Omental fat pad (tissue), 4 donors: ENCODE measurements at places on chromosomes 12 and 14.

DNA sequence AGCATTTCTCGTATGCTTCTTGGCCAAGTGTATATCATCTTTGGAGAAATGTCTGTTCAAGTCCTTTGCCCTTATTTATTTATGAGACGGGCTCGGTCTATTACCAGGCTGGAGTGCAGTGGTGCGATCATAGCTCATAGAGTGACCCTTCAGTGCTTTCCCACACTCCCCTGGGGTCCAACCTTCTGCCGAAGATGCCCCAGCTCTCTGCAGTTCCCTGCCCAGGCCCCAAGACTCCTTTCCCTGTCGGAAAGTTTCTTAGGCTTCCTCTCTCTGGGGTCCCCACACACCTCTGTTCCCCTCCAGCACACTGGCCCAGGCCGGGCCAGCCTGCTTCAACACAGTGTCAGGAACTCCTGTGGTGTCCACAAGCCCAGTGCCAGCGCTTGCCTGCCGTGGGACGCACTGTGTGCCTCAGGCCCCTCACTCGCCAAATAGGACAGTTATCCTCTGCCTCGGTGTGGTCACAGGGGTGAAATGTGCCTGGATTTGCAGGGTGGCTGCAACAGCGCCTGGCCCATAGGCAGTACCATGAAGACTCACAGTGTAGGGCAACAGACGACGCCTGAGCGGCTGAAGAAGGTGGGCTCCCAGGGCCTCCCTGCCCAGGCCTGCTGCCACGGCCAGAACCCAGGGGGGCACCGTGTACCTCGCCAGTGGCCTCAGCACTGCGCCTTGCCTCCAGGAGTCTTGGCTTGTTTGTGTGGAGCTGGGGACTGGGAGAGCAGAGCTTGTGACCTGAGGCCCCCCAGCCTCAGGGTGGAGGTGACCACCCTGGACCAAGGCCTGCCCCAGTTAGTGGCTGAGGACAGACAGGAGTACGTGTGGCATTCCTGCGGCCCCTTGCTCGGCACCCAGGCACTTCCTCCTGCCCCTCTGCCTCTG is 4.9 kb upstream of the ASPG start:
- DNase-seq, result no peak

GRCh38 chr12:64497484-64497883 is 45.6 kb downstream of the TBK1 start:
- no peak for DNase-seq

DNA sequence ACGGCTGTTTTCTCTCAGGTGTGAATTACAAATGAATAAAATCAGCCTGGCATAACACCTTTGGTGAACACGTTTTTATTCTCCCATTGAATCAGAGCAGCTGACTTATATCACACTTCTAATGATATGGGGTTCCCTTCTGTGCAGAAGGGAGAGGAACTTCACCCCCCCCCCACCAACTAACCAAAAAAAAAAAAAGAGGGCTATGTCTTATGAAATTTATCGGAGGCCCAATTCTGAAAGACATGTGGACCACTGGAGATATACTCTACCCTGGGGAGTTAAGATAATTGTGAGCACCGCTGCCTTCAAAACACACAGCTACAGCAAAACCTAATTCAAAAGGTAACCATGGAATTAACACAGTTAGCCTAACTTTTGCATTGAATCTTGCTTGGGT is 4.6 kb downstream of the BCL11B start:
- no peak for DNase-seq

DNA sequence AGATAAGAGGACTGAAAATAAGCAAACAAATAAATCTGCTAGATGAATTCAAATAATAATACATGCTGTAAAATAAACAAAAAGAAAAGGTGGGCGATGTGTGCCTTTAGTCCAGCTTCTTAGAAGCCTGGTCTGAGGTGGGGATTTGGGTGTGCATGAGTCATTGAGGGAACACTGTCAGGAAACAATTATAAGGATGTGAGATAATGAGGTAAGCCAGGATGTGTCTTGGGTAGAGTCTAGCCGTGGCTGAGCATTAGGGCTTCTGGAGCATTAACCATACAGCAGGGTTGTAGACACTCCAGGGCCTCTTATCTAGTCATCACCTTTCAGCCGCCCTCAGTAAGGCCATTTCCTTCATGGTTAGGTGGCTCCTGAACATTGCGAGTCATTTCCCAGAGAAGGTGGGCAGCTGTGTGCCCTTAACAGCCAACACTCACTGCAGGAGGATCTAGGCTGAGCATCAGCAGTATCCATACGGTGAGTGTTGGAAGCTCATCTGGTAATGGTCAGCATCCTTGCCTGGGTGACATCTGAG is 405.6 kb downstream of the GLT1D1 start:
- no peak for DNase-seq

- DNase-seq, result no peak
Observed at GRCh38 chr14:65703996-65704395, 291.5 kb downstream of the FUT8 start.

GRCh38 chr12:54035568-54036264 is 2.9 kb downstream of the HOXC5 start:
- no peak for DNase-seq

DNA sequence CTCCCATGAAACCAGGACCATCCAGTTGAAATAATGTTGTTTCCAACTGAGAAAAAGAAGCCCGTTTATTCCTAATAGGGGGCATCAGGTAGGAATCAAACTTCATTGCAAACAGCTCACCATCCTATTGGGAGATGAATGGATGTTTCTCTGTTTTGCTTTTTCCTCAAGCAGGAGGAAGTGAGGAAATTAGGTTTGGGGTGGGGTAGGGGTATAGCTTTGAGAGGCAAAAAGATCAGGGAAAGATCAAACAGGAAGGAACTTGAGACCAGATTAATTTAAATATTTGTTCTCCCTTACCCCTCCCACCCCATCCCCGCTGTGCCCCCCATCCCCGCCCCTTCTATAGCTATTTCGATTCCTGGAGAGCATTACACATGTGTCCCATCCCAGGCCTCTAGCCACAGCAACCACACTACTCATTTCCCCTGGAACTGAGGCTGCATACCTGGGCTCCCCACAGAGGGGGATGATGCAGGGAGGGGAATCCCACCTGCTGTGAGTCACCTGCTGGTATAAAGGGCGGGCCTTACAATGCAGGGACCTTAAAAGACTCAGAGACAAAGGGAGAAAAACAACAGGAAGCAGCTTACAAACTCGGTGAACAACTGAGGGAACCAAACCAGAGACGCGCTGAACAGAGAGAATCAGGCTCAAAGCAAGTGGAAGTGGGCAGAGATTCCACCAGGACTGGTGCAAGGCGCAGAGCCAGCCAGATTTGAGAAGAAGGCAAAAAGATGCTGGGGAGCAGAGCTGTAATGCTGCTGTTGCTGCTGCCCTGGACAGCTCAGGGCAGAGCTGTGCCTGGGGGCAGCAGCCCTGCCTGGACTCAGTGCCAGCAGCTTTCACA is at the start of gene IL23A:
IL23A (plus strand) TSS at position 577 of the 850 bp plus-strand sequence; CDS start at position 738, 161 bp downstream.
- no peak for DNase-seq

- no peak for DNase-seq
Observed at GRCh38 chr12:127336416-127336815, 930.6 kb upstream of the TMEM132C start.

DNA sequence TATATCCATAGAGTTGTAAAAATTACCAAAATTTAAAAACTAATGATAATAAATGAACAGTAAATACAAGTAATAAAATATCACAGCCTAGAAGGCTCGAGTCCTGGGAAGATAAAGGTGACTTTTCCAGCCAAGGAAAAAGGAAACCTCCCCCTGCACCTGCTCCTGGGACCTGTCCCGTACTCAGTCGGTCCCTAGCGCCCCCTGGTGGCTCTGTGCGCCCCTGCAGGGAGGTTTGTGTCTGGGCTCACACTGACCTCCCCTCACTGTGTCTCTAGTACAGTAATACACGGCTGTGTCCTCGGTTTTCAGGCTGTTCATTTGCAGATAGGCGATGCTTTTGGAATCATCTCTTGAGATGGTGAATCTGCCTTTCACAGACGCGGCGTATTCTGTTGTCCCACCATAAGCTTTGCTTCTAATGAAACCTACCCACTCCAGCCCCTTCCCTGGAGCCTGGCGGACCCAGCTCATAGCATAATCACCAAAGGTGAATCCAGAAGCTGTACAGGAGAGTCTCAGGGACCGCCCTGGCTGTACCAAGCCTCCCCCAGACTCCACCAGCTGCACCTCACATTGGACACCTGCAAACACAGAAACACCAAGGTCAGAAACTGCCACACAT is 1030.4 kb downstream of the TMEM121 start:
- DNase-seq, result peak; percentile 63

DNA sequence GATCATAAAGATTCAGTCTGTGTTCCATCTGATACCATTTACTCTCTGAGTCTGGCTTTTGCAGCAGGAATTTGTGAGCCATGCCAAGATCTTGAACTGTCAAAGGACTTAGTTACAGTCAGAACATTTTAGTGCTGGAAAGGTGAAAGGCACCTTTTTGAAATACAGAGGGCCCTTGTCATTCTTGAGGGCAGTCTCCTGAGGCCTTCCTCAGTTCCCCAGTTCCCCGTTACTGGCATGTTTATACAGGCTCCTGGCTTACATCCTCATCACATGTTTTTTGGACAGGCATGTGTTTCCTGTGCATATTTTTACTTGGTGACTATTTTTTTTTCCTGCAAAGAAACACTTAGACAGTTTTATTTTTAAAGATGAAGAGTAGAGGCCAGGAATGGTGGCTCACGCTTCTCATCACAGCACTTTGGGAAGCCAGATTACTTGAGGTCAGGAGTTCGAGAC is 21.0 kb downstream of the CFAP54 start:
- no peak for DNase-seq

GRCh38 chr12:132548430-132549058 is 58.6 kb downstream of the FBRSL1 start:
- DNase-seq, result no peak

DNA sequence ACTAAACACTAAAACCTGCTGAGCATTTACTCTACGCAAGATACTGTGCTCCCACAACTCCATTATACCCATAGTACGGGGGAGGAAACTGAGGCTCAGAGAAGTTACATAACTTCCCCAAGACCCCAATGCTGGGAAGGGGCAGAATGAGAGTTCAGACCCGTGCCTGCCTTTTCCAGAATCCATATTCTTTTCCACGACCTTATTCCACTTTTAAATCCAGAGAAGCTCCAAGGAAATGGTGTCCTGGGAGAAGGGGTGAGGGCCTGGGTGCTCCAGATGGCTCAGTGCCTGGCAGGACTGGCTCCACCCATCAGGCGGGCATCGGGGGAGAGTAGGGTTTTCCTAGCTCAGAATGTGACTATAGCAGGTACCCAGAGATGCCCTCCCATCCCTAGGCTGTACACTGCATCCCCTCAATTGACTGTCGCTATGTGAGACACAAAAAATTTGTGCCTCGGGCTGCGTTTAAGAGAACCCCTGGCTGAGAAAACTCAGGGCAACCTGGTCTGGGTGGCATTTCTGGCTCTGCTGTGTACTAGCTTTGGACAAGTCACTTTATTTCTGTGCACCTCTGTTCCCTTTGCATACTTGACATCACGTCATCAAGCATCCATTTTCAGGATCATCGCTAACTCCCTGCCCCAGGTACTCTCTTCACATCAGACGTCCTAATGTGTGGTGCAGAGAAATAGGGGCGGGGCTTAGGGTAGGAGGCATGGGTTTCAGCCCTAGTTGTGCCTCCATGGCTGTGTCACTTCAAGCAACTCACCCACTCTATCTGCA is 11.6 kb upstream of the IQSEC3 start:
- no peak for DNase-seq
